HFFc6 (cell line): ENCODE measurements at places on chromosomes 11 and 22.
A peak's percentile ranks its signal among the peaks of the same experiment; 100 is the strongest.

DNA sequence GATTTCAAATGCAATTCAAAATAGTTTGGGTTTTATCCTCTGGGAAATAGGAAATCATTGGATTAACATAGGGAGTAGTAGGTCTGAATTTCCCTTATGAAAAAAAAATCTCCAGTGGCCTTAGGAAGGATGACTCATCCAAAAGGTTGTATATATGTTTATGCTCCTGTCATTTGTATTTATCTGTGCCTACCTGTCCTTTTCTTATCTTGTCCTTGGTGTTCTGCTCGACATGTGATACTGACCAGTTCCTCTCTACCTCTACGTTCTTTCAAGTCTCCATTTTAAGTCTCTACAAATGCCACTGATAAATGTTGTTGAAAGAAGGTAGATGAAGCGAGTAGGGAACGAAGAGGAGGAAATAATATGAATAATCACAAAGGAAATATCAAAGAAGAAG is 3.0 kb upstream of the SOX6 start:
- DNase-seq = no peak

- no peak for DNase-seq
These were observed 24.0 kb downstream of the TRIM66 start for GRCh38 chr11:8658321-8659057.

GRCh38 chr11:68684385-68685356 is at the start of gene GAL:
Gene GAL, plus strand, starts transcription at chr11:68684544. Its CDS starts 380 bp downstream, at chr11:68684924.
- no peak for DNase-seq

GRCh38 chr22:46052801-46053562 is 76.0 kb upstream of the WNT7B start:
- DNase-seq = no peak

DNA sequence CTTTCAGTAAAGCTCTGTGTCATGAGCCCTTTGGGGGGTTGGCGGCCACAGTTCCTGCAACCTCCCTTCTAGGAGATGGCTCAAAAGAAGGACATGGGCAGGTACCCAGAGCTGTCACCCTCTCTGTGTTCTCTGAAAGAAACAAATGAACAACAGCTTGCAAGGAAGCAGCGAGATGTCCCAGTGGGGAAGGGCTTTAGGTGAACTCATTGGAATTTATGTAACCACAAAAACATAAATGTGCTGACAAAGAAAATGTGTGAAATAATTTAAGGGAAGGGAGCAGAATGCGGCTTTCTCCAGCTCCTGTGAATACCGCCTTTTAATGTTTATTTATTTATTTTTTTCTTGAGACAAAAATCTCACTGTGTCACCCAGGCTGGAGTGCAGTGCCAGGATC is 3.3 kb downstream of the PARVG start:
- no peak for DNase-seq

DNA sequence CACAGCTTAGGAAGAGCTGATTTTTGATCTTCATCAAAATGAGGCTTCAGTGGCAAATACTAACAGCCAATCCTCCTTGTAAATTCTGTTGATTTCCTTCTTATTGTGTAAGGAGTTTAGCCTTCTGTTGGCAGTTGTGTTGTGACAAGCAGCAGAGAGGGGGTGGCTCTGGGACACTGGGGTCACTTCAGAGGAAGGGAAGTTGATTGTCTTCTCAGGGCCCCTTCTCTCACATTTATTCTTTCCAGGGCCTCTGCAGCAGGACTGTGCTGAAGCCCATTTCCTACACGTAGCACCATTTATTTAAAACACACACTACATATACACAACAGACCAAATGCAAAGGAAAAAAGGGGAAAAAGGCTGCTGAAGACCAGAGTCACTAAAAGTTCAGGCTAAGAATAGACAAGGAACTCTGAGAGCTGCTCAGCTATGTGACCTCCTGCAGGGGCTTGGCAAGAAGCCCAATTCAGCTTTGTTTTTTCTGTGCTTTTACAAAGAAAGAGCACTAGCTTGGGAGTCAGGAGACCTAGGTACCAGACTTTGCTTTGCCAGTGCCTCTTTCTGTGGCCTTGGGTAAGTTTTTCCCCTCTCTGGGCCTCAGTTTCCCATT is 28.3 kb upstream of the UPB1 start:
- peak; percentile 53 for DNase-seq

DNA sequence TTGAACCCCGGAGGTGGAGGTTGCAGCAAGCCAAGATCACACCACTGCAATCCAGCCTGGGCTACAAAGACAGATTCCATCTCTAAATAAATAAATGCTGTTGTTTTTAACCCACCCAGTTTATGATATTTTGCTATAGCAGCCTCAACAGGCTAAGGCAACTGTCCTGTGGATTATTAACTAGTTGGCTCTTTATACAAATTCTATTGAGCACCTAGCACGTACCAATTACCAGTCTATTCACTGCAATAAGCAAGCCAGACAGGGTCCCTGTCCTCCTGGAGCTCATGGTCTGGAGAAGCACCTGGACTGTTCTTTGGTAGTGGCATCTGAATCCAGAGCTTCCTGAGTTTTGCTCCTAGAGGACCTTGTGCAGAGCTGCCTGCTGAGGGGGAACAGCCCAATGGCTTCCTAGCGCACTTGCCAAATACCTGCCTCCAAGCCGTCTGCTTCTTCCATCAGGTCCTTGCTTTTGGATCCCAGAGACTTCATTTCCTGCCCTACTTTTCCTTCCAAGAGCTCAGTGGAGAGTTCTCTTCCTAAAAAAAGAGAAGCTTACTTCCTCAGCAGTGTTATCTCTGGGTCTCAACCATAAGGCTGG is 49.9 kb upstream of the MICAL2 start:
- no peak for DNase-seq

DNA sequence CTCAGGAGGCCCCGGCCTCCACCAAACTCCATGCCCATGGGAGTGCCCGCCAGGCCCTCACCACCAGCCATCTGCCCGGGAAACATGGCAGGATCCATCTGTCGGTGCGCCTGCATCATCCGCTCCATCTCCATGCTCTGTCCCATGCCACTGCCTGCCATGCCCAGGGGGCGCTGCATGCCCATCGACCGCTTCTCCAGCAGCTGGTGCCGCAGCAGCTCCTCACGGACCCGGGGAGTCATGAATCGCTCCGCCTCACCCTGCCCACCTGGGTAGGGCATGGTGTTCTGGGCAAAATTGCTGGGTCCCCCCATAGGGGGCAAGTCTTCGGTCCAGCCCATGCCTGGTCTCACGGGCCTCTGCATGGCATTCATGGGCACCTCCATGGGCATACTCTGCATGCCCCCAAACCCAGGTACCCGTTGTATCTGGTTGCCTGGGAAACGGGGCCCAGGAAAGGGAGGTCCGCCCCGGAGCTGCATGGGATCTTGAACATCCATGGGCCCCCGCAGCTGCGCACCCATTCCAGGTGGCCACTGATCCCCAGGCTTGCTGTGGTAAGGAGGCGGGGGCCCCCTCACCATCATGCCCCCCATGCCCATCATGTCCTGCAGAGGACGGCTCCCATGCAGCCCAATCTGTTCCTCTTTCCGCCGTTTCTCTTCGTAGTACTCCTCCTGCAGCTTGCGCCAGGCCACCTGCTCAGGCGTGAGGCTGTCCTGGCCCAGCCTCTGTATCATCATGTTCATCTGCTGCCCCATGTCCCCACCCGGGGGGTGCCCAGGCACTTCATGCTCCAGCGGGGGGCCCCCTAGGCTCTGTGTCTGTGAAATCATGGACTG is 18.0 kb downstream of the CXCR5 start:
- no peak for DNase-seq

DNA sequence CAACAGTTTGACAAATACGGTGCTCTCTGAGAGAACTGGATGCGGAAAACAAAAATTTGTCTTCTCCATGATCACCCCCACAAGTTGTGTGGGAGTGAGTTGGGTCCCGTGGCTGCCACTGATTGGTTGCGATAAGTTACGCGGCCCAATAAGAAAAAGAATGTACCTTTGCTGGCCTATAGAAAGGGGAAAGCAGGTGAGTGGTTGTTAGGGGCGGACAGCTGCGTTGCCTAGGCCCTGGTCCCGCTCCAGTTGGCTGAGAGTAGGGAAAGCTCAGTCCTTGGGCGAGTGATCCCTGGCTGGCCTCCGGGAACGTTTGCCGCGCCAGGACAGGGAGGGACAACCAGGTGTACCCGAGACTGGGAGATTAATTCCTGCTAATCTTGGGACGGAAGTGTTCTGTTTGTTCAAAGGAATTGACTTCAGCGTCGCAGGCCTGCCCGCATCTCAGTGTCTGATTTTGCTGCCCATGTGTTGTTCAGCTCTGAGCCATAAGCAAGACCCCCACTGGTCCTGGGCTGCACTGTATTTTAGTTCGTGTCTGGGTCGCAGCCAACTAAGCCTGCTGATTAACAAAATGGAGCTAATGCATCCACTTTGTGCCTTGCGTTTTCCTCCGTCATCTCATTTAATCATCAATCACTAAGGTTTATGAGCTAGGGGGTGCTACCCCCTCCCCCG is 773 bp upstream of the SYVN1 start:
- DNase-seq = peak; percentile 96

DNA sequence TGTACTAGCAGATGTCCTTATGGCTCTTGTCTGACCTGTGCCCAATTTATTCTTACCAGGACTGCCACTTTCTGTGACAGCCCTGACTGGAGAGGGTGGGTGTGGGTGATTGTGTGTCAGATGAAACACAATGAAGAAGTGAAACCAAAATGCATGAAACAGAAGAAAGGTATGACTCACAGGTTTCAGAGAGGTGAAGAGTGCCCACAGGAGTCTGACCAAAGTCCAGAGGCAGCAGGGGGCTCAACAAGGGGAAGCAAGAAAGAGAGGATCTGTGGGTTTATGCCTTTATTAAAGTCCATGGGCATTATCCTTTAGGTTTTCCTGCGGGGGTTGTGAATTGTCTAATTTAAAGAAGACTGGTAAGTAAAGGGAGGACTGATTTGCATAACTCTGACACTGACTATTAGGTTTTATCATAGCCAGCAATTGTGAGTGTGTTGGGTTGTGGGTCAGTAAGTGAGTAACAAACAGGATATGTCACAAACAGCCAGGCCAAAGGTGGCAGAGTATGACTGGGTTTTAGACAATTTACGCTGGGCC is 3.9 kb upstream of the OR4C6 start:
- DNase-seq = no peak

DNA sequence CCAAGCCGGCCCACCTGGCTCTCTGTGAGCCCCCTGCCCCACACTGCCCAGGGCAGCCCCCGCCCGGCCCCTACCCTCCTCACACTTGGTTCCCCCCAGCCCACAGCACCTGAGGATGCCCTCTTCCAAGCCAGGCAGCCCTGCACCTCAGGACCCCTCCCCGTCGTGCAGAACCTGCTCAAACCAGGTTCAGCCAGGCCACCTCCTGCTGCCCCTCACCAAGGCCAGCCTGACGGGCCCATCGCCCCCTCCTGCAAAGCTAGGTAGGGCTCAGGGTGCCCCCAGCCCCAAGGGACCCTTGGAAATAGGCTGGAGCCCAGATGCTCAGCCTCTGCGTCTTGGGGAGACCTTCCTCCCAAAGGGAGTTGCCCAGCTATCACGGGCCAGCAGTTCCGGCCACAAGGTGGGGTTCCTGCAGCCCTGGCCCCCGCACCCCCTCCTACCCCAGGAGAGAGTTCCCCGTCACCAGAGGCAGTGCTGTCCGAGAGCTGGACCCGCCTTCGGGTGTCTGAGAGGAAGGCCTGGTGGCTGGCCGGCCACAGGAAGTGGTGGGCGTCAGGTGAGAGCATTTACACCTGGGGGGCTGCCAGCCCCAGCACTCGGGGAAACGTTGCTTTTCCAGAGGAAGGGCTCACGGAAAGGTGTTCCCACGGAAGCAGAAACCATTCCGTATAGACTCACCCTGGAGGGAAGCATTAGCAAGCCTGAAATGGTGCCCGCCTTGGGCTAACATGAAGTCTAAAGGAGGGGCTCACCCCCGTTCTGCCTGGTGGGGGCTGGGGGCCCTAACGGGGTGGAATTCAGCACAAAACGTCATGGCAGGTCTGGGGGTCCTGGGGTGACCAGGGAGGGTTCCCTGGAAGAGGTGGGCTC is 3.2 kb upstream of the SYT8 start:
- no peak for DNase-seq

DNA sequence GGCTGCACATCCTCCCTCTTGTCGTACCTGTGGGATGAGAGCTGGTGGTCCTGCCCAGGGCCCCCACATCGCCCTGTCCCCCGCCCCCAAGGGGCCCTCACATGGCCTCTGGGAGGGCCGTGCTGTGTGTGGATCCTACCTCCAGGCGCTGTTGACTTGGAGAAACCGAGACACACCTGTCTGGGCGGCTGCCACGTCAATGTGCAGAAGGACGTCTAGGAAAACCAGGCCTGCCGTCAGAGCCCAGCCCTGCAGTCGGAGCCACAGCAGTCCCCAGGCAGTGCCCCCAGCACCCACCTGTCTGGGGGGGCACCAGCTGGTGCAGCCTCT is 14.2 kb downstream of the ALG12 start:
- no peak for DNase-seq

GRCh38 chr11:15933886-15934625 is 422.3 kb downstream of the SOX6 start:
- no peak for DNase-seq

GRCh38 chr22:38104084-38104483 is 6.4 kb downstream of the BAIAP2L2 start:
- no peak for DNase-seq

DNA sequence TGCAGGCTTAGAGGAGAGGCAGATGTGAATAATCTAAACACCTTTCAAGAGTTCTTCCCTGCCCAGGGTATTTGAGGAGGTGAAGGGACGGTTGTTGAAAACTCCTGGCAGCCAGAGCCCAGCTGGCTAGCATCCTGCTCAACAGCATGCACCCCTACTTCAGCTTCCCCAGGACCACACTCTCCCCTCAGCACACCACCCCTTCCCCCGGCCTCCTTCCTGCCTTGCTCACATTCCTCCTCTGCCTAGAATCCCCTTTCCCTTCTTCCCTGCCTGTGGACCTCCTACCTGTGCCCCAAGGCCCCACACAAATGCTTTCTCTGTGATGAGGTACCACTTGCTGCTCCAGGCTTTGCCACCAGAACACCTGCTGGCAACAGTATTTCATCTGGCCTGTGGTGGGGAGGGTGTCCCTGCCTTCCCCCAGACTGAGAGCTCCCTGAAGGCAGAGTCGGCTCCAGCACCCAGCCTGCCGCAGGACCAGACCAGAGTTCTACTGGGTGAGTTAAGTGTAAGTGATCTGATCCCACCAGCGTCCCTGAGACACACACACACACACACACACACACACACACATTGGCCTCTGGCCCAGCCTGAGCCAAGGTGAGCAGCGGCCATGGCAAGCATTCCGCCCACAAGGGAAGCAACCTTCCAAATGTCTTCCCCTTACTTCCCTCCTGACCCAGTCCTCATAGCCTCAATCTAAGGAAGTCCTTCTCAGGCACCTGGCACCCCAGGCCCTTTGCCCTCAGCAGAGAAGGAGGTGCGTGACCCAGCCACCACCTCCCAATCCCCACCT is 79.5 kb downstream of the PDE2A start:
- DNase-seq = no peak

DNA sequence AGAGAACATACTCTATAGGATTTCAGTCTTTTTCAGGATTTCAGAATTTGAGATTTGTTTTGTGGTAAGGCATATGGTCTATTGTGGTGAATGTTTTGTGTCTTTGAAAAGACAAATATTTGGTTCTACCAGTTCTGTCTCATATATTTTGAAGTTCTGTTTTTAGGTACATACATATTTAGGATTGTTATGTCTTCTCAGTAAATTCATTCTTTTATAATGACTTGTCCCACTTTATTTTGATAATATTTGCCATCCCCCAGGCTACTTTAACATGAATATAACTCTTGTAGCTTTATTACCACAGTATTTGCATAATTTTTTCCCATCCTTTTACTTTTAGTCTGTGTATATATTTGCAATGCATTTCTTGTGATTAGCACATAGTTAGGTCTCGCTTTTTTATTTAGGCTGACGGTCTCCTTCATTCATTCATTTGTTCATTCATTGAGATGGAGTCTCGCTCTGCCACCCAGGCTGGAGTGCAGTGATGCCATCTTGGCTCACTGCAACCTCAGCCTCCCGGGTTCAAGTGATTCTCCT is 32.1 kb downstream of the MTMR3 start:
- DNase-seq = no peak
